Fibroblast of skin of scalp (primary cell): ENCODE measurements at places on chromosomes 11 and 22.
A peak's percentile ranks its signal among the peaks of the same experiment; 100 is the strongest.

- no peak for DNase-seq
Measured at GRCh38 chr11:62832336-62833234, at the start of gene TEX54. Gene TEX54 (minus strand): TSS chr11:62832841.

- DNase-seq, result no peak
Measured at GRCh38 chr11:105344938-105345337, 205.4 kb upstream of the CARD18 start.

DNA sequence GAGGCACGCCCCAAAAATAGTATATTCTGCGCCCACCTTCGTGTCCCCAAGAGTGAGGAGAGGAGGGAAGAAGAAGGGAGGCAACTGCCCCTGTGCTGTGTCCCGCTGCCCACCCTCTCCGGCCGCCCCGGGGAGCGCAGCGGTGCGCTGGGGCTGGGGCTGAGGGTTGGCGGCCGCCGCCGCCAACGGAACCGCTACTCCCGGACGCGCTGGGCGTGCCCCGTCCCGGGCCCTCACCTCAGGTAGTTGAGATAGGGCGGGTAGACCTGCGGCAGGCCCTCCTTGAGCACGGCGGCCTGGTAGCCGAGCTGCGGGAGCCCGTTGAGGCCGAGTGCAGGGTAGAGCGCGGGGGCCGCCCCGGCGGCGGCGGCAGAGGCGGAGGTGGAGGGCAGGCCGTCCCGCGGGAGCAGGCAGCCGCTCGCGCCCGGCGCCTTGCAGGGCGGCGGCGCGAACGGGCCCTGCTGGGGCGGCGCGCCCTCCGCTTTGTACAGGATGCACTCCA is 2.4 kb downstream of the PGR start:
- no peak for DNase-seq

GRCh38 chr11:100785148-100785983 is 98.3 kb downstream of the ARHGAP42 start:
- DNase-seq, result no peak

GRCh38 chr11:88535916-88536547 is 198.5 kb upstream of the CTSC start:
- peak; percentile 90 for DNase-seq

DNA sequence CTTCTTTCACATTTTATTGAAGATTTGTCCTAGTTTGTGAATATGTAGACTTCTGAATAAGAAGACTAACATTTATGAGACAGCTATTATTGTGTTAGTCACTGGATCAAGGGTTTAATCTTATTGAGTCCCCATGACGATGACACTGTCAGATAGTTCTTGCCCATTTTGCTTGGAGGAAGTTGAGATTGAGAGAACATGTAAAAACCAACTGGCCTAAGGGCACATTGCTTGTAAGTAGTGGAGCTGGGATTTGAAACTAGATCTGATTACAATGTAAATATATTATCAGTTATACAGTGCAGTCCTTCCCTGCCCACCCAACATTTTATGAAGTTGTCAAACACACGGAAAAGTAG is 134.7 kb downstream of the HIPK3 start:
- no peak for DNase-seq

- peak; percentile 33 for DNase-seq
Measured at GRCh38 chr22:43230971-43231723, 44.2 kb upstream of the TTLL12 start.

GRCh38 chr11:115194802-115195110 is 309.5 kb downstream of the CADM1 start:
- peak; percentile 59 for DNase-seq

DNA sequence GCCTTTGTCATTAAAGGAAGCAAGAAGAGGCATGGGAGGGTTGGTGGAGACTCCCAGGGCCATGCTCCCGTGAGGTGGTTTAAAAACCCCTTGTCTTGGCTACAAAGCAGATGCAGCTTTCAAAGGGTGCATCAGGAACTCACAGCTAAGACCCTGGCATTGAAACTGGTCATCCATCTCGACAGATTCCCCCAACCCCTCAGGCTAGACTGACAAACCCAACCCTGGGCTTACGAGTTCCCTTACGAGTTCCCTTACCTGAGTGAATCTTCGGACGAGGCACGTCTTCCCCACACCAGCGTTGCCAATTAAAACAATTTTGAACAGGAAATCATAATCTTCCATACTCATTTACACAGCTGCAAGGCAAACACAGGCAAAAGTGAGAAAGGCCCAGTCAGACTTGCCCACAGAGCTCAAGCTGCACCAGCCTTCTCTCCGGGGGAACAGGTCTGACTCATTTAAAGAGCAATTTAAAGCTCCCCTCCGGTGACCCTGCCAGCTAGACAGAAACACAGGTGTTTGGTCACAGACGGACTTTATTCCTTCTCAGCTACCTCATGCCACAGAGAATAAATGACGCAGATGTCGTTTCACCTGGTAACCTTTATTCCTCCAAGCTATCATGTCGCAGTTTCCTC is 74.6 kb downstream of the RAB30 start:
- DNase-seq, result no peak

DNA sequence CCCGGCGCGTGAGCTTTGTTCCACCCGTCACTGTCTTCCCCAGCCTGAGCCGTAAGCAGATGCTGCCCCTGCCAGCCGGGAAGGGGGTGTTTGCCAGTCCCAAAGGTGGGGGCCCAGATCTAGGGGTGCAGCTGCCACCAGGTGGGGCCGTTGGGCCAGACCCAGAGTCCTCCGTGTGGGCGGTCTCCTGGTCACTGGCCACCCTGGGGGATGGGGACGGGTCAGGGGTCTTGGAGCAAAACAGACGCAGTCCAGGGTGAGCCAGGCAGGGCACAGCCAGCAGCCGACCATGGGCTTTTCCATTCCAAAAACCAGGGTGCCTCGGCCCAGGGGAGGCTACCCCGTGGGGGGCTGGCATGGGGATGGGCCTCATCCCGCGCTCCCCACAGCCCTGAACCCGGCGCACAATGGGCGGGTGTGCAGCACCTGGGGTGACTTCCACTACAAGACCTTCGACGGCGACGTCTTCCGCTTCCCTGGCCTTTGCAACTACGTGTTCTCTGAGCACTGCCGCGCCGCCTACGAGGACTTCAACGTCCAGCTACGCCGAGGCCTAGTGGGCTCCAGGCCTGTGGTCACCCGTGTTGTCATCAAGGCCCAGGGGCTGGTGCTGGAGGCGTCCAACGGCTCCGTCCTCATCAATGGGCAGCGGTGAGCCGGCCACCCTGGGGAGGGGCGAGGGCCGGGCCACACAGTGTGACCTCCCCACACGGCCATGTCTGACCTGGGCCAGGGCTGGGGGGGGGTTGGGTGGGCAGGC is 3.5 kb downstream of the MUC5B start:
- no peak for DNase-seq

- DNase-seq, result peak; percentile 92
Measured at GRCh38 chr11:1827095-1827813, 7.5 kb upstream of the SYT8 start.

- DNase-seq, result no peak
Measured at GRCh38 chr22:17303840-17304779, 65.2 kb upstream of the CECR2 start.

- DNase-seq, result no peak
Measured at GRCh38 chr11:78459738-78460137, 42.1 kb upstream of the GAB2 start.

DNA sequence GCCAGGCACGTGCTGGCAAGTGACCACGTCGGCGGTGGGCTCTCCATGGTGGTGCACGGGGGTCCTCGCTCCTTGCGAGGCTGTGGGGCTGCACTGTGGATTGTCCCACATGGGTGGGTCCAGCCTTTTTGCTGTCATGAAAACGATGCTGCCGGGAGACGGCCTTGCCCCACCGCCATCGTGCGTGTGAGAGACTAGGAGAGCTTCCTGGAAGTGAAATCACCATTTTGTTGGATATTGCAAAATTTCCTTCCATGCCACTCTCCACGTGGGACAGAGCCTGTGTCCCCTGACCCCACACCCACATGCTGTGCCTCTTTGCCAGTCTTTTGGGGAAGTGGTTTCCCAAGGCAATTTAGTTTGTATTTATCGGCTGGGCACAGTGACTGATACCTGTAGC is 18.2 kb upstream of the GRAMD4 start:
- DNase-seq, result no peak

DNA sequence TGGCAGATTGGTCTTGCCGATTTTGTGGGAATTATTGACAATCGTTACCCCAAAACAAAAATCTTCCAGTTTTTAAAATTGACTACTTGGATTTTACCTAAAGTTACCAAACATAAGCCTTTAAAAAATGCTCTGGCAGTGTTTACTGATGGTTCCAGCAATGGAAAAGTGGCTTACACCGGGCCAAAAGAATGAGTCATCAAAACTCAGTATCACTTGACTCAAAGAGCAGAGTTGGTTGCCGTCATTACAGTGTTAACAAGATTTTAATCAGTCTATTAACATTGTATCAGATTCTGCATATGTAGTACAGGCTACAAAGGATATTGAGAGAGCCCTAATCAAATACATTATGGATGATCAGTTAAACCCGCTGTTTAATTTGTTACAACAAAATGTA is 37.2 kb downstream of the IGLL1 start:
- DNase-seq, result no peak
